ENCODE measurements at places on chromosomes 1 and 21.

DNA sequence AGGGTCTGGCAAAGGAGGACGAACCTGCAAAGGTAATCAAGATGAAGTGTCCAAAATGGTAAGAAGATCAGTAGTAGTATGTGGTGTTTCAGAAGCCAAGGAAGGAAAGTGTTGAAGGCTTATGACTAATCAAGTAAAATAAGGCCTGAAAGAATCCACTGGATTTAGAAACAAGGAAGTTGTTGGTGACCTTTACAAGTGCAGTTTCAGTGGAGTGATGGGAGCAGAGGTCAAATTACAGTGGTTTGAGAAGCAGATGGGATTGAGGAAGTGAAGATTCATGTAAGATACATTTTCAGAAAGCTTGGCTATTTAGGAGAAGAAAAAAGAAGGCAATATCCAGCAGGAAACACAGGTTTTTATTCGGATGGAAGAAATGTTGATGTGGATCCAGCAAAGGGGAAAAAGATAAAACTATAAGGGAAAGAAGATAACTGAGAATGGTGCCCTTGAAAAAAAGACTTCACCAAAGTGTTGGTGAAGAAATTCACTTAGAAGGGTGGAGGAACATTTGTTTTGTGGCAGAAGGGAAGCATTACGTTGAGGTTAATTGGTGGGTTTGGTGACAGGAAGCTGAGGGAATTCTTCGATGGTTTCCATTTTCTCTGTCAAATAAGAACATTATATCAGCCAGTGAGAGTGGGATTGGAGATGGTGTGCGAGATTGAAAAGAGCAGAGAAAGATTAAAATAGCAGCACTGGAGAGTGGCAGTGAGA lies 2.1 kb downstream of the ARMH1 start:
- no peak for DNase-seq

- DNase-seq, result no peak
These were observed 2.6 kb downstream of the NME7 start for GRCh38 chr1:169364948-169365347.

GRCh38 chr21:15001857-15002606 lies 62.8 kb downstream of the NRIP1 start:
- no peak for DNase-seq

DNA sequence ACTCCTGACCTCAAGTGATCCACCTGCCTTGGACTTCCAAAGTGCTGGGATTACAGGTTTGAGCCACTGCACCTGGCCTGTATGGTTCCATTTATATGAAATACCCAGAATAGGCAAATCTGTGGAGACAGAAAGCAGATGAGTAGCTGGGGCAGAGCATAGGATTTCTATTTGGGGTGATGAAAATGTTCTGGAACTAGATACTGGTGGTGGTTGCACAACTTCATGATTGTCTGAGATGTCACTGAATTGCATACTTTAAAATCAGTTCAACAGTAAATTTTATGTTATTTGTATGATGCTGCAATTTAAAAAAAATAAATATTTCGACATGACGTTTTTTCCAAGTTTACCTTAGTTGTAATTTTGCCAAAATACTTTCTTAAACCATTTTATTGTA lies 23.9 kb downstream of the ITSN1 start:
- no peak for DNase-seq

DNA sequence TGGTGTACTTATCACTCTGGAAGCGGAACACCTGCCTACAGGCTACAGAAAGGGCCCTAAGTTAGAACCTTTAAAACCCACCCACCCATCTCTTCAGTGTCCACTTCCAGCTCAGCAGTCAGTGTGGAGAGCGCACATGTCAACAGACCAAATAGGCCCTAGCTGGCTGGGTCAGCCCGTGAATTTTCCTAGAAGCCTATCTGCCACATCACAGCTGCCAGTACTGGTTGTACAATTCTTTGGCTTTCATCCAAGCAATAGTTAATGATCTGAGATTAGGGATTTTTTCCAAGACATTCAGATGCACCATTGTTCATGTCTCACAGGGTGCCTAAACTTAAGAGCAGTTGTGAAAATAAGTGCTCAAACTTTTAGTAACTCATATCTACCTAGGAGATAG lies 197.1 kb downstream of the KCNK2 start:
- no peak for DNase-seq

DNA sequence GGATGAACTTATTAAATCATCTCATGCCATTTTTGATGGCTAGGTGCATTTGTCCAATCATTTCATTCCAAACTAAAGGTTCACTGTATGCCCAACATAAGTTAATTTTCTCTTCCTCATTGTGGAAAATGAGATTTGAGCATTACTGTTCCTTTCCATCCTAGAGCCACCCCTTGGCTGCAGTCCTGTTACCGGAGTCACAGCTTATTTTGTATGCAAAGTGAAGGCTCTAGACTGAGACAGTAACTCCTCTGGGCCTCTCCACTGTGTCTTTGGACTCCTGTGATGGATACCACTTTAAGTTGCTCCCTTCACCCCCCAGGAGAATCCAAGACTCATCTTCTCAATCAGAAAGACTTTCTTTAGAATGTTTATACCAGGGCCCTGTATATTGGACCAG lies 59.7 kb downstream of the FGGY start:
- DNase-seq, result no peak

- DNase-seq, result no peak
These were observed 5.2 kb upstream of the VSIG8 start for GRCh38 chr1:159867664-159868026.

DNA sequence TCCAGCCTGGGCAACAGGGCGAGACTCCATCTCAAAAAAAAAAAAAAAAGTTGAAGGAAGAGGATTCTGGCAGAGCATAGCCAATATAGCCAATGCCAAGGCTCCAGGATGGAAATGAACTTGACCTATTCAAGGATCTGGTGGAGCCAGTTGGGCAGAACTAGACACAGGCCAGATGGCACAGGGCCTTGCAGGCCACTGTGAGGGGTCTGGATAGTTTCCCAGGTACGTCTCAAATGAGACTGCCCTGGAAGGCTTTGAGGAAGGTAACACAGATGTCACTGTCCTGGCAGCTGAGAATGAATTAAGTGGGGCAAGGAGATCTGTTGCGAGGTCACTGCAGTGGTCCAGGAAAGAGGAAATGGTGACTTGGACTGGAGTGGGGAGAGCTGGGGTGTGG lies 12.0 kb upstream of the ARHGEF19 start:
- no peak for DNase-seq

- DNase-seq, result no peak
These were observed 53.9 kb upstream of the SAMD13 start for GRCh38 chr1:84247425-84248220.

- DNase-seq, result no peak
These were observed 191.5 kb downstream of the SIPA1L2 start for GRCh38 chr1:232438476-232438875.

GRCh38 chr1:93587354-93587753 lies 94.3 kb downstream of the BCAR3 start:
- no peak for DNase-seq

DNA sequence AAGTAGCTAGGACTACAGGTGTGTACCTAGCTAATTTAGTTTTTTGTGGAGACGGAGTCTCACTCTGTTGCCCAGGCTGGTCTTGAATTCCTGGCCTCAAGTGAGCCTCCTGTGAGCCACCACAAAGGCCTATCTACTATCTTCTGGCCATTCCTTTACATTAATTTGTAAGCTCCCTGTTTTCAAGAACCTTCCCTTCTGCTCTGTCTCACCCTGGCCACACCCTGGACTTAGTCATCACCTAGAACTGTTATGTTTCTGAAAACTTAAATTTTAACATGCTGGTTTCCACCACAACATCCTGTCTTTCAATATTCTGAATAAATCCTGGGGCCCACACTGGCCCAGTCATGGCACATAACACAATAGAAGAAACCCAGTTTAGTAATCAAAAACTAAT lies 4.9 kb upstream of the B4GALT3 start:
- DNase-seq, result no peak

DNA sequence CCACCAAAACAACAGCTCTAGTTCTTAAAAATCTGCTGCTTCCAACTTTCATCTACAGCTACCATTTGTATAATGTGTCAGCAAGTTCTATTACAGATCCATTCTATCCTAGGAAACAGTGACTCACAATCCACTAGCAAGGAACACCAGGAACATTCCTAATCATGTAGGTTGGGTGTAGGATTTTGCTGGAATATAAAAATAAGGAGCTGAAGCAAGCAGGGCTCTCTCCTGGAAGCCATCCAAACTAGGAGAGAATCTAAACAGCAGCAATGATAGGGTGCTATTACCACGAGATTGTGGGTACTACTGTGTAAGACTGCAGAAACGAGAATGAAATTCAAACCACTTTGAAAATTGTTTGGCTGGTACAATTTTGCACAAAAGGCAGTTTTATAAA lies 135.0 kb downstream of the PTPN14 start:
- DNase-seq, result no peak

DNA sequence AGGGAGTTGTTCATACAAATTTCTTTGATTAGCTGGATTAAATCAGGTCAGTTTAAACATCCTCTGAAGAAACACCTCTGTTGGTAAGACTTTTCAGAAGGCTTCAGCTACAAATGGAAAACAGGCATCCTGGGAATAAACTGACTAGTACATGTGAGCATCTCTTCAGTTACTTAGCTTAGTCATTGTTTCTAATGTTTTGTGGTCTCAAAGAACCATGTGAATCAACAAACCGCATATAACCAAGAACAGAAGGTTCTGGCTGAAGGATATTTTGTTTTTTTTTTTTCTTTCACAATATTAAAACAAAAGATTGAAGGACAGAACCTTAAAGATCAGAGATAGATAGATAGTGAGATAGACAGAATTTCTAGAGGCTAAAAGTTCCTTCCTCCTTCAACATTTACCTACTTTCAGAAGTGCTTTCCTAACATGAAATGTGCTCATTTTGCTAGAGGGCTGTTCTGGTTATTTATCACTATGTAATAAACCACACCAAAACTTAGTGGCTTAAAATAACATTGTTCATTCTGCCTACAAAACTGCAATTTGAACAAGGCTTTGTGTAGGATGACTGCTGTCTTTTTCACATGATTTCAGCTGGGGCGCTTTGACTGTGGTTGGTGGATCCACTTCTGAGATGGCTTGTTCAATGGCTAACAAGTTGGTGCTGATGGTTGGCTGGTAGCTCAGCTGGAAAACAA lies 119.8 kb upstream of the PTGFR start:
- no peak for DNase-seq

DNA sequence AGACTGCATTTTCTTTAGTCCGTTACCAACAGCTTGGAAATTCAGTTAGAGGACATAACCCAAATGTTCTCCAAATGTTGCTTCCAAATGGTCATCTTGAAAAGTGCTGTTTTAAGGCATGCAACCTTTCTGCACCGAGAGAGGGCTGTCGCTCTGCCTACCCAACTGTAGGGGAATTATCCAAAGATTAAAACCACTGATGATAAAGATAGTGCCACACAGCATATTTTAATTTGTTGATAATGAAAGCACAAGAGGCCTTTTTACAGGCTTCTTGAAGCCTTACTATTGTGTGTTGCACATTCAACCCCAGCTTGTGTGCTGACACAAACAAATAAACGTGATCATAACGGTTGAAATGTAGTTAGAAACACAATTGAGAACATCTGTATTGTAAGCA lies 121.5 kb downstream of the LMO4 start:
- DNase-seq, result no peak

GRCh38 chr1:76158126-76158525 lies 83.6 kb downstream of the ST6GALNAC3 start:
- DNase-seq, result no peak

DNA sequence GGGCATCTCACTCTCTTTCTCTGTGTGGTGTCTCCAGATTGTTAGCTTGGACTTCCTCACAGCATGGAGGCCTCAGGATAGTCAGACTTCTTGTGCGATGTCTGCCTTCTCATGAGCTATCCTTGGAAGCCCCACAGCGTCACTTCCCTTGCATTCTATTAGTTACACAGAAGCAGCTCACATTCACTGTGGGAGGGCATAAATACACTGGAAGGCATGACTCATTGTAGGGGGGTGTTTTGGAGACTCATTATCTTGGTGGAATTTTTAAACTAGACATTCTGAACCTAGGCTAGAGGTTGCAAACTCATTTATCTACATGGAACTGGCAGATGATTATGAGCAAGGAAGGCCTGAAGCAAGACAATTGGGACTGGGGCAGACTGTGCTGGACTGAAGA lies 21.4 kb upstream of the FASLG start:
- no peak for DNase-seq

DNA sequence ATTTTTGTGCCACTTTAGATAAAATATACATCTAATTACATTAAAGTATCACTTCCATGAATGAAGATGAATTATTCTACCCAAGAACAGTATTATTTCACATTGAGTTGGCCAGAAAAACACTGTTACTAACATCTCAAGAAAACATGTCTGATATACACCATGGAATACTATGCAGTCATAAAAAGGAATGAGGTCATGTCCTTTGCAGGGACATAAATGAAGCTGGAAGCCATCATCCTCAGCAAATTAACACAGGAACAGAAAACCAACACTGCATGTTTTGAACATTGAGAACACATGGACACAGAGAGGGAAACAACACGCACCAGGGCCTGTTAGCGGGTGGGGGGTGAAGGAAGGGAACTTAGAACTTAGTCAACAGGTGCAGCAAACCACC lies 69.0 kb downstream of the TESK2 start:
- DNase-seq, result no peak

DNA sequence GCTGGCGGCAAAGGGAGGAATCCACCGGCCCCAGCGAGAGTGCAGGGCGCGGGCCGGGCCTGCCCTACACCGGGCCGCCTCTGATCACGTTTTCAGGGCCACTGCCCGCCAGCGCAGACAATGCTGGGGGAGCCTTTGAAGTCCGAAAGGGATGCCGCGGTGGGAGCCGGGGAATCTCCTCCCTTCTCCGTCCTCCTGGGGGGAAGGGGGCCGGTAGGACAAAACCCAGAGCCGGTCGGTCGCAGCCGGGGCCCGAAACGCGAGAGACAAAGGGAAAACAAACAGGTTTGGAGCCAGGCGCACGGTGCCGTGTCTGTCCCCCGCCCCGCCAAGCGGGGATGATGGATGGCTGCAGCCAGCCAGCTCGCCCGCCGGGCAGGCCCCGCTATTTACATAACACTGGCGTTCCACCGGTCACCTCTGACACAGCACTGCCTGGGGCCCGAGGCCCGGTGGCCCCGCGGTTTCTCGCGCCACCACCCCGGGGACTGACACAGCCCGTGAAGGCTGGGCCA lies 92.0 kb downstream of the CASZ1 start:
- DNase-seq, result peak; percentile 63

Measured in neuronal stem cell (in vitro differentiated cells).